ENCODE measurements at places on chromosomes 1 and 21.

DNA sequence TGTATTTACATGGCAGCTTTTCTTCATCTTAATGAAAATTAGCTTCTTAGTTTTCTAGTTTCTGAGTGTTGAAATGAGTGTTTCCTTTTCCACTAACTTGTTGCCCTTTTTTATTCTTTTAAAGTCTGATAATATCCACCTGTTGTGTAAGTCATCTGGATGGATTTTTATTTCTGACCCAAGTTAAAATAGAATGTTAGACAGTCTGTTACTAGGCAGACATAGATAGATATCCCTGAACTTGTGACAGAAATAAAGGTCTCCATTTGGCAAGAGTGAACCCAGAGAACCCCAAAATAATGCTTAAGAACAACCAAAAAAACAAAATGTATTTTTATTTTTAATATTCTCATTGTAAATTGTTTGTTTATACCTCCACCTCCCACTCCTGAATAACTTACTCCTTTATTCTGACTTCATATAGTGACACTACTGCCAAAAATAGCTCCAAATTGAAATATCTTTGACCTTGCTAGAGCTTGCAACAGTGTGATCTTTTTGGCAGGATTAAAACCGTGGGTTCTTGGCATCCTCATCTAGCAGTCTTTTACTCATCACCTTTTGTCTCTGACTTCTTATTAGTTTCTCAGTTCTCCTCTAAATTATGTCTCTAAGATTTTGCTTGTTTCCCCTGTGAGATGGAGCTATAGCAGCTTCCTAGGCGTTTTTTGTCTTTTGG, 26.9 kb upstream of the SH3D21 start:
- DNase-seq: peak; percentile 71

- no peak for DNase-seq
Observed at GRCh38 chr1:119045096-119045746, 57.1 kb upstream of the TBX15 start.

GRCh38 chr1:242402956-242403355, 121.5 kb downstream of the PLD5 start:
- no peak for DNase-seq

DNA sequence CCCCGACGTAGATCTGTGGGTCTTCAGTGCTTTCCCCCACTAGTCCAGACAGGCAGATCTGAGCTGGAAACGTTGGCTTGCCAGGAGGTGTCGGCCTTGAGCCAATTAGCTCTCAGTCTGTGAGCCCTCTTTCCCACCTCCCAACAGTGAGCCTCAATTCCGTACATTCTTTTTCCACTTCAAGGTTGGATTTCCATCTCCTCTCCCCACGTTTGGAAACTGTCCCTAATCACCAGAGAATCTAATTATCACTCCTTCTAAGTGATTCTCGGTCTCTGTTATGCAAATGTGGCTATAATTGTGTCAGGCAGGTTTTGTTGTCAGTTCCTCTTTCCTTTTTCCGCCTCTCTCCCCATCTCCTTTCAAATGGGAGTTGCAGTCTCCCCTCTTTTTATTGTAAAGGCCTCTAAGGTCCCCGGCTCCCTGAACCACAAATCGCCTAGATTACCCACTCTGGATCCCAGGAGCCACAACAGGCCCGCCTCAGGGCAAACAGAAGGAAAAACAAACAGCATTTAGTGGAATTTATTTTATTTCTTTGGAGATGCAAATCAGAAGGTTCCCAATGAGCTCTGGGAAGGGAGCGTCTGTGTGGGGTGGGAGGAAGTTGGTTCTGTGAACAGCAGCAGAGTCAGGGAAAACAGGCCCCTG, 29.4 kb upstream of the LRRN2 start:
- no peak for DNase-seq

DNA sequence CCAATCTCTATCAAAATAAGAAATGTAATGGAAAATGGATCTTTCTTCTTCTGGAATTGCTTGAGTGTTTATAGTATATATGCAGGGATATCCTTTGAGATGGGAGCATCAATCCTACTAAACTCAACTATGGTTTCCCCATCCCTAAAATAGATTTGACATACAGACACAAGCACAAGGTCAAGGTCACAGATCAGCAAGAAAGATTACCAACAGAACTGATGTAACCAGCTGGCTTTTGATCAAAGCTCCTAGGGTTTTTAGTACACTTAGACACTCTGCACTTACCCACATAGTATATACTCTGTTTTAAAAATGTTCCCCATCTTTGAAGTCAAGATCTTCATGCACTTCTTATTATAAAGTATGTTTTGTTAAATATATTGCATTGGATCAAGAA, 85.5 kb downstream of the NRIP1 start:
- DNase-seq: no peak

DNA sequence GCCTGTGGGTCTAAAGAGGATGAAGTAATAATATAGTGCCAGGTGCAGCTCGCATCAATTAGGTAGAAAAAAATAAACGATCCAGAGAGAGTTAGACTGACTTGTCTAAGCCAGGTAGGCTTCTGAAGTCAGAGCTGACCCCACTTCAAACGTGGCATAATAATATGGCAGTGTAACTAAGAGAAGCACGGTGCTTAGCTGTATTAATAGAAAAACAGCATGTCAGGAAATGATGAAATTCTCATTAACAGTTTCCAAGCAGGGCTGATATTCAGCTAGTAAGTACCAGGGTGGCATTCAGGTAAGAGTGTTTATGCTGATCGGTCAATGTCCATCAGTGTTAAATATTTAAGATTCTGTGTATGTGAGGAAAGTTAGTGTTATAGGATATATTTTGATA, 145.8 kb upstream of the SAMSN1 start:
- DNase-seq: no peak

DNA sequence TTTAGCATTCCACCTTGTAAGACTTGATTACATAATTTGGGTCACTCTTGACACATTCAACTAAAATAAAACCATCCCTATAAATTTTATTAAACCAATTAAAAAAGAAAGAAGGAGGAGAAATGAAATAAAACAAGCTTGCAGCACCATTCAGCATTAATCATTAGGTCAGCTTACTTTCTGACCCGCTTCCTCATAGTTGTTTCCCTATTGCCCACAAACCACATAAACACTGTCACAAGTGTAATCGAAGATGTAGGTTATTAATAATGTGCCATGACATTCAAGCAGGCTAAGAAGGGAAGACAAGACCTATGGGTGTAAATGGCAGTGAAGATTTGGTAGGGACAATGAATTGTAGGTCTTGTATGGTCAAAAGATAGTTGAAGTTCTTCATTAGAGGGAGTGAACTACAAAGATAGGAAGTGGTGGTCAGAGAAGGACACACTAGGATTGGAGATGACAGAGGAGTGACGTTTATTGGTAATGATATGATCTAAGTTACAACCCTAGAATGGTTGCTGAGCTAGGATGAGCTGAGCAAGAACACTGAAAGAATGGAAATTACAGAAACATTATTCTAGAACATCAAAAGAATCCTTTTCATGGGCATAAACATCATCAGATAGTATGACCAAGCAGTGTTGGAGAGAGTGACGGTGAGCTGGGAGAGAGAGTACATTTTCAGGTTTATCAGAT, 231.5 kb downstream of the KCNT2 start:
- DNase-seq: no peak

DNA sequence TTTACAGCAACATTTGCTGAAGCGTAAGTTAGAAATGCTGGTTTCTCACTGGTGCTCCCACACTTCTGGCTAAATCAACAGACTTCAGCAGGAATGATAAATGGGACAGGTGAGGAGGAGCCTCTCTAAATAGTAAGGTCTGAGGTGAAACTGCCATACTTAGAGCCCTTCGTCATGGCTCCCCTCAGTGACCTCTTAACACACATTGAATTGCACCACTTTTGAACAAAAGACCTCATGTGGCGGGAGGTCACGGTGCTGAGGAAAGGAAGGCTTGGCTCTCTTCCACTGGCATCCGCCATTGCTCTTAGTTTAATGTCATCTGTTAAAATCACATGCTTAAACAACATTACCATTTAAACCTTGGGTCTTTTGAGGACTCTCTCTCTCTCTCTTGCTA, 3.4 kb downstream of the MAP3K7CL start:
- DNase-seq: no peak

GRCh38 chr1:230633469-230633868, 8.8 kb upstream of the COG2 start:
- DNase-seq: no peak

- DNase-seq: peak; percentile 24
Observed at GRCh38 chr1:93980320-93981273, 71.4 kb upstream of the GCLM start.

DNA sequence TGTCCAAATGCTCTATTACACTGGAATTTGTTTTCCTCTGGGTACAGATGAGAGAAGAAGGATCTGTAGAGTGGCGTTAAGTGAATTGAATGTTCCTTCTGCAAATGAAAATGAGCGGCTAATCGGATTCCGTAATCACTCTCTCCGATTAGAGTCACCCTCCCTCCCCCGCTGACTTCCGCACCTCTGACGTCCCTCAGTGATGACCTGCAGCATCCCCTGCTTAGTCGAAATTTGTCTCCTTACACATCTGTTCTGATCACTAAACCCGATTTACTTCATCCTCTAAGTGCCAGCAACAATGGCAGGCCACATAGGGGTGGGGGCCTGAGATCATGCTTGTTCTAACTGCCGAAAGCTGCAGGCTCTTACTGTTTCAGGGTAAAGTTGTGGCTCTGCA, 378.7 kb downstream of the SEC16B start:
- DNase-seq: no peak

- DNase-seq: no peak
Observed at GRCh38 chr1:61051719-61052394, 30.5 kb upstream of the NFIA start.

DNA sequence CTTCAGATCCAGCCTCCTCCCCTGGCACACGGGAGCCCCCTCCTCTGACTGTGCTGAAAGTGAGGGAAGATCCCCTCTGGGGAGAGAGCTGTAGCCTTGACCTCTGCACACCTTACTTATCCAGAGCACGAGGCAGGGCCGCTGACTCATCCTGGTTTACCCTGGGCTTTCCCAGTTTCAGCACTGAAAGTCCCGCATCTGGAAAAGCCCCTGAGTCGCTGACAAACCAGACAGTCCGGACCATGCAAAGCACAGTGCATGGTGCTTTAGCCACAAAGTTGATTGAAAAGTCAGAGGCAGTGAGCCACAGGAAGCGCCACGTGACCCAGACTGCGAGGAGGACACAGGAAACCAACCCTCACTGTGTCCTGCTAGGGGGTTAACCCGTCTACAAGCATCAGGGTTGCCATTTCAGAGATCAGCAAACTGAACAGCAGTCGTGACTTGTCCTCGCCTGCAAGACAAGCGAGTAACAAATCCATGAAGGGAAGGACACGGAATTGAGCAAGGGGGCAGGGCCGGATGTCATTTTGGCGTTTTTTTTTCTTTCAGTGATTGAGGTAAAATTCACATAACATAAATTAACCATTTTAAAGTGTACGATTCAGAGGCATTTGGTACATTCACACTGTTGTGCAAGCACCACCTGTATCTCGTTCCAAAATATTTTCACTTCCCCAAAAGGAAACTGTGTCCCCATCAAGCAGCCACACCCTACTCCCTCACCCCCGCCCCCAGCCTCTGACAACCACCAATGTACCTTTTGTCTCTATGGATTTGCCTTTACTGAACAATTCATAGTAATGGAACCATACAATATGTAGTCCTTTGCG, 19.9 kb upstream of the IFNGR2 start:
- peak; percentile 66 for DNase-seq

DNA sequence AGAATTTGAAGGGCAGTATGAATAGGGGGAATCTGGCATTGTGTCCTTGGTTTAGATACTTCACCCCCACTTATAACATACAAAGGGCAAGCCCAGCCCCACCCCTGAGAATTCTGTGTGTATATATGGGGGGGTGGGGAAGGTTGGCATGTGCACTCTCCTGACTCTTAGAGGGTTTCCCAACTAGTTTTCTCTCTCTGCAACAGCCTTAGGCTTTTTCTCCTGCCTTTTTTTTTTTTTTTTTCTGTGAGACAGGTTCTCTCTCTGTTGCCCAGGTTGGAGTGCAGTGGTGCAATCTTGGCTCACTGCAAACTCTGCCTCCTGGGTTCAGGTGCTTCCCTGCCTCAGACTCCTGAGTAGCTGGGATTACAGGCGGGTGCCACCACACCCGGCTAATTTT, 2.9 kb upstream of the ZBED6 start:
- DNase-seq: no peak

DNA sequence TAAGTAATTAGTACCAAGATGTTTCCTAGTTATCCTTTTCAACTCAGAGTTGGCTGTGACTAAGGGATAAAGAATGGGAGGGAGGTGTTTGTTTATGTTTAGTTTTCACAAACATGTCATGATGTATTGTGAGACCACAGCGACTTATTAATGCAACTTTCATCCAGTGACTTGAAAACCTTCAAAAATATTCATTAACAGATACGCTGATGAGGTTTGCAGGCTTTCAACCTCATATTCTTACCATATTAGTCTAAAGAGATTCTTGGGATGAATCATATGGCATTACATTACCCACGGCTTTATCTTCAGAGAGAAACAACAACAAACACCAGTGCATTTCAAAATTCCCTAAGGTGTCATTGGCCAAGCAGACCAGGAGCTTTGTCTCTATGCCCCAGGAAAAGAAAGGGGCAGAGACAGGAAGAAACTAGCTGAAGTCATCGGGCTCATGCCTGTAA, 36.4 kb downstream of the PALMD start:
- peak; percentile 62 for DNase-seq

- peak; percentile 57 for DNase-seq
Observed at GRCh38 chr1:89260566-89261255, 11.9 kb downstream of the GBP5 start.

All from AG10803 (cell line).